Epithelial cell of proximal tubule (primary cell): ENCODE measurements at places on chromosomes 6 and 20. TPM values are rescaled to one million over a fixed set of nuclear protein-coding genes. Genes with fewer than 3 reads are reported as not detected.

The GINS1 gene
- 34.9 and 44.1 TPM in 2 replicates for total RNA-seq

The CLPSL1 gene
- total RNA-seq, result not detected in 2 replicates

DNA sequence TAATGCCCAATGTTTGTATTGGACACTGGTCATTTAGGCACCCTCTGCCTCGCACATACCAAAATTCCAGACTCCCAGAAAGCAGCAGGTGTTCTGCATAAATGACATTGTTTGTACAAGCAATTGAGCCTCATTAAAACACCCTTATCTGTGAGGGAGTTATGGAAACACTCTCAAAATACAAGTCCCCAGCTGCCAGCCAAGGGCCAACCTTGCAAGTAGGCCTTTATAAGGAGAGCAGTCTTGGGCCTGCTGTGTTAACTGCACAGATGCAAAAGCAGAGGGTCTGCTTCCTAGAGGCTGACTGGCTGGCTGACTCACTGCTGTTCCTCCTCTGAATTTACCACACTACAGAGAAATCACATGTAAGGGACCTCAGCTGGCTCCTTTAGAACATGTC is 150.4 kb upstream of the HMGN3 start:
- no peak for DNase-seq

GRCh38 chr6:14732844-14733757 is 512.8 kb upstream of the JARID2 start:
- DNase-seq, result no peak

- no peak for DNase-seq
Measured at GRCh38 chr20:48489046-48489463, 338.7 kb downstream of the PREX1 start.

GRCh38 chr6:119331663-119332286 is 17.8 kb downstream of the MAN1A1 start:
- no peak for DNase-seq
